ENCODE measurements at places on chromosomes 13 and 19.

DNA sequence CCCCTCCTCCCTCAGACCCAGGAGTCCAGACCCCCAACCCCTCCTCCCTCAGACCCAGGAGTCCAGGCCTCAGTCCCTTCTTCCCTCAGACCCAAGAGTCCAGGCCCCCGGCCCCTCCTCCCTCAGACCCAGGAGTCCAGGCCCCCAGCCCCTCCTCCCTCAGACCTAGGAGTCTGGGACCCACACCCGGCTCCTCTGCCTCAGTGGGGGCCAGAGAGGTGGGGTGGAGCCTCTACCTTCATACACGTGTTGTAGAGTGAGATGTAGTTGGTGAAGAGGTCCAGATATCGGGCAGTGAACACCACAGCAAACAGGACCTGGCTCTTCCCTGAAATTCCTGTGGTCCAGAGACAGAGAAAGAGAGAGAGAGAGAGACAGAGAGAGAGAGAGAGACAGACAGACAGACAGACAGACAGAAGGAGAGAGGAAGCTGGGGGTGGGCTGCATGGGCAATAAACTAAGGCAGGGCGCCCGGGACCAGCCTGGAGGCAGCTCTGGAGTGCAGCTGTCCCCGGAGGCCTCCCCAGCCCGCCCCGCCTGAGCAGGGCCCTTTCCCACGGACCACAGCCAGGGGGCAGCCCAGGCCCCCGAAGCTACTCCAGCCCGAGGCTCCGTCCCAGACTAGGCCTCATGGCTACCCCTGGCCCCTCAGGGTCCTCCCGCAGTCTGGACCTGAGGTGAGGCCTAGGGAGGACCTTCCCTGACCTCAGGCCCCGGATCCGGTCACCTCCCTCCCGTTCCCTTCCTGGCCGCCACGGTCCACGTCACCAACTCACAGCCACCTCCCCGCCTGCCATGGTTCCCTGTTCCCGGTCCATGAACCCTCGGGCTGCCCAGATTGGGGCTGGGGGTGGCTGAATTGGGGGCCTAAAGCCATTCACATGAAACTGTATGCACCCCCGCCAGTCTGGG lies 907 bp downstream of the KDELR1 start:
- DNase-seq: no peak

- no peak for DNase-seq
Observed at GRCh38 chr13:22169473-22169872, 498.6 kb downstream of the FGF9 start.

GRCh38 chr13:50198508-50198907 lies 183.3 kb downstream of the KCNRG start:
- DNase-seq: no peak

DNA sequence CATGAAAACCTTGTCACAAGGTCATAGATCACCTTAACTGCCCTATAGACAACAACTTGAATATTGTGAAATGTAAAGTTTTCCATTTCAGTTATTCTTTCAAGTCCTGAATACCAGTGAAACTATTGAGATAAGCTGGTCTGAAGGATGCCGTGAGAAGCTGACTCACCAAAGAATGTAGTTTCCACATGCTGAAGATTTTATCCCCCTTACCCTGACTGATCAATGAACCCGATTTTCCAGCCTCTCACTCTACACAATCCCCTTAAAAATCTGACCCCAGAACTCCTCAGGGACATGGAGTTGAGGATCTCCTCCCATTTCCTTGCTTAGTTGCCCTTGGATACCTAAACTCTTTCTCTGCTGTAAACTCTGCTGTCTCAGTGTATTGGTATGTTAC lies 67.5 kb downstream of the POSTN start:
- DNase-seq: no peak

- DNase-seq: no peak
Observed at GRCh38 chr19:57242821-57243220, 2.4 kb downstream of the ZNF805 start.

DNA sequence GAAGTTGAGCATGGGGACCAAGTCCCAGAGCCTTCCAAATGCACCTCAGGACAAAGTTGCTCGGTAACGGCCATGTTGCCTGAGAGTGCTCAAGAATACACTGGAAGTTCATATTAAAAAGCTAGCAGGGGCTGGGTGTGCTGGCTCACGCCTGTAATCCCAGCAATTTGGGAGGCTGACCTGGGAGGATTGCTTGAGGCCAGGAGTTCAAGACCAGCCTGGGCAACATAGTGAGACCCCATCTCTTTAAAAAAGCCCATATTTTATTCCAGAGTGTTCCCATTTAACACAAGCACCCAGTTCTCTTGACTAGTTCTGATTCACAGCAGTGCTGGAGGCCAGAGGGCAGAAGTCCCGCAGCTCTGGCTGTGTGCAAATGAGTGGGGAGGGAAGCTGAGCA lies 8.1 kb upstream of the GPI start:
- DNase-seq: no peak

DNA sequence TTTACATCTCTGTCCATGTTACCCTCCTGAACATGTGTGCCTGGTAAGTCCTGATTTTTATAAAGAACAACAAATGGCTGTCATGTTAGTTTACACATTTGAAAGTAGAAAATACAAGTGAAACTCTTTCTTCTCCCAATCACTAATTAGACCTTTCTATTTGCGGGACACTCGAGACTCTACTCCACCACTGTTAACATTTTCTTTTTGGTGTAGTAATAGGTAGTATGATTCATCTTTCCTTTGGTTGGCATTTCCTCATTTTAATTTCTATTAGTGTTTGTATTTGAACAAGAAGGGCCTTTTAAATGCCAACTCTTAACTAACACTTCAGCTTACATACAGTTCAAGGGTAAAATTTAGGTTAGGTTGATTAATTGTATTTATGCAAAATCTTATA lies 371.1 kb downstream of the PCDH9 start:
- DNase-seq: peak; percentile 6

- no peak for DNase-seq
Observed at GRCh38 chr13:83065108-83065507, 817.2 kb downstream of the SLITRK1 start.

DNA sequence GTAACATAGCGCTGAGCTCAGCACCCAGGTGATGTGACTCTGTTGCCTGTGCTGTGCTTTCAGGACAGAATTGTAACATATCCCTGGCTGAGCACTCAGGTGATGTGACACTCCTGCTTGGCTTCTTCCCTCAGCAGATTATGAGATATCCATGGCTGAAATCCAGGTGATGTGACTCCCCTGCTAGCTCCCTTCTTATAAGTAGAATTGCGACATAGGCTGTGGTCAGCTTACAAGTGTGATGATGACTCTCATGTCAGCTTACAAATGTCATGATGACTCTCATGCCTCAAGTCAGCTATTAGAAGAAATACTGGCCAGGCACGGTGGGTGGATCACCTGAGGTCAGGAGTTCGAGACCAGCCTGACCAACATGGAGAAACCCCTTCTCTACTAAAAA lies 14.3 kb upstream of the ZNF429 start:
- no peak for DNase-seq

DNA sequence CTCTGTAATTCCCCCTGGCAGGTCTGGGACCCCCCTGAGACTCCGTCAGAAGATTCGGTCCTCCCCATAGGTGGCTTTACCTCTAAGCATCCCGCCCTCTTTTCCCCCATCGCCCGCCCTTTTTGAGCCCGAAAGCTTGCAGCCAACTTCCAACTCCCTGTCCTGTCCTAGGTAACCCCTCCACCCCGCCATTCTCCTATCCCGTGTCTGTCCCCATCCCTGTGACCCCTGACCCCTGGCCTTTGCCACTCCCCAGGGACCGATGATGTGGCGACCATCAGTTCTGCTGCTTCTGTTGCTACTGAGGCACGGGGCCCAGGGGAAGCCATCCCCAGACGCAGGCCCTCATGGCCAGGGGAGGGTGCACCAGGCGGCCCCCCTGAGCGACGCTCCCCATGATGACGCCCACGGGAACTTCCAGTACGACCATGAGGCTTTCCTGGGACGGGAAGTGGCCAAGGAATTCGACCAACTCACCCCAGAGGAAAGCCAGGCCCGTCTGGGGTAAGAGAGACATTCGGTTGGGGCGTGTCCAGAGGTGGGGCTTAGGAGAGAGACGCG lies 488 bp downstream of the RCN3 start:
- DNase-seq: no peak

- DNase-seq: no peak
Observed at GRCh38 chr13:49635599-49636433, 7.5 kb downstream of the ARL11 start.

GRCh38 chr13:109819874-109820273 lies 33.5 kb upstream of the IRS2 start:
- DNase-seq: no peak

- DNase-seq: no peak
Observed at GRCh38 chr19:31278555-31279435, 70.4 kb downstream of the TSHZ3 start.

DNA sequence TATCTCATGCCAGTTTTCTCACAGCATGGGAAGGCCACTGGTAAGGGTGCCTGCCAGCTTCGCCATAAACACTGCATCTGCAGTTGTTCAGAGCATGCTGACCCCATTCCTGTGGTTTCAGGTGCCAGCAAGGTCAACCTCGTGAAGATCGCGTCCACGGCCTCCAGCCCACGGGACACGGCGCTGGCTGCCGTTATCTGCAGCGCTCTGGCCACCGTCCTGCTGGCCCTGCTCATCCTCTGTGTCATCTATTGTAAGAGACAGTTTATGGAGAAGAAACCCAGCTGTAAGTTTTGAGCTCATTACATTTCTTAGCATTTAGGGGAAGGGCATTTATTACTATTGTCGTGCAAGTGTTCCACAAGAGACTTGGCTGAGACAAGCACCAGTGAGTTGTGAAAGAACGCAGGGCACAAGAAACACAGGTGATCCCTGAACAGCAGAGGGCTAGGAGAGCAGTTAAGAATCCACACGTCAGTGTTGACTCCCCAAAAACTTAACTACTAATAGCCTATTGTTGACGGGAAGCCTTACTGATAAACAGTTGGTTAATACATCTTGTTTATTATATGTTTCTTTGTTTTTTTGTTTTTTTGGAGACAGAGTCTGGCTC lies 88.8 kb downstream of the TNFRSF19 start:
- DNase-seq: no peak

- no peak for DNase-seq
Observed at GRCh38 chr13:31528176-31528575, 211.2 kb upstream of the RXFP2 start.

- no peak for DNase-seq
Observed at GRCh38 chr19:3691372-3691716, 8.9 kb downstream of the PIP5K1C start.

DNA sequence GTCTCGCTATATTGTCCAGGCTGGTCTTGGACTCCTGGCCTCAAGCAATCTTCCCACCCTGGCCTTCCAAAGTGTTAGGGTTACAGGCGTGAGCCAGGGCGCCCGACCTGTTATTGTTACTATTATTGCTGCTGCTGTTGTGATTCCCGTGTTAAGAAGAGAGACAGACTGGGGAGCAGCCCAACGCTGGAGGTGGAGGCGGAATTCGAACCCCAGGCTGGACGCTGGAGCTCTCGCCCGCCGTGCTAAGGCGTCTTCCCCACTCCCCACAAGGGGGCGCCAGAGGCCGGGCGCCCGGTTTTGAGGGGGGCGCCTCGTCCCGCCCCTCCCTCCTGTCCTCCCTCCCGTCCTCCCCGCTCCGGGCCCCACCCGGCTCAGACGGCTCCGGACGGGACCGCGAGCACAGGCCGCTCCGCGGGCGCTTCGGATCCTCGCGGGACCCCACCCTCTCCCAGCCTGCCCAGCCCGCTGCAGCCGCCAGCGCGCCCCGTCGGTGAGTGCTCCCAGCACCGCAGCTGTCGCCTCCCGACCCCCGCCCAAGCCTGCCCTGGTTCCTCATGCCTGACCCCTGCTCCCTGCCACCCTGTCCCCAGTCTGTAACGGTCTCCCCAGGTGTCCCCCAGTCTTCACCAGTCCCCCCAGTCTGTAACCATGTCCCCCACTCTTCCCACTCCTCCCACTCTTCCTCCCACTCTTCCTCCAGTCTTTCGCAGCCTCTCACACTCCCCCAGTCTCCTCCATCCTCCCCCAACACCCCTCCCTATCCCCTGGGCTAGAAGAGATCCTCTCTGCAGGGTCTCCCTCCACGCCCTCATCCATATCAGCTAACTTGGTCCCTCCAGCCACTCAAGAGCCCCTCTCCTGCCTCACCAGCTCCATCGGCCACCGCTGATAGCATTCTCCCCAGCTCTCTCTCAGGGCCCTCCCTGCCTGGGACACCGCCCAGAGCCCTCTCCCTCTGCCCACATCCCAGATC lies at the start of gene EHD2:
EHD2 (plus strand) TSS at position 377 of the 976 bp plus-strand sequence. CDS start 3,191 bp downstream, outside the sequence.
- DNase-seq: peak; percentile 56

DNA sequence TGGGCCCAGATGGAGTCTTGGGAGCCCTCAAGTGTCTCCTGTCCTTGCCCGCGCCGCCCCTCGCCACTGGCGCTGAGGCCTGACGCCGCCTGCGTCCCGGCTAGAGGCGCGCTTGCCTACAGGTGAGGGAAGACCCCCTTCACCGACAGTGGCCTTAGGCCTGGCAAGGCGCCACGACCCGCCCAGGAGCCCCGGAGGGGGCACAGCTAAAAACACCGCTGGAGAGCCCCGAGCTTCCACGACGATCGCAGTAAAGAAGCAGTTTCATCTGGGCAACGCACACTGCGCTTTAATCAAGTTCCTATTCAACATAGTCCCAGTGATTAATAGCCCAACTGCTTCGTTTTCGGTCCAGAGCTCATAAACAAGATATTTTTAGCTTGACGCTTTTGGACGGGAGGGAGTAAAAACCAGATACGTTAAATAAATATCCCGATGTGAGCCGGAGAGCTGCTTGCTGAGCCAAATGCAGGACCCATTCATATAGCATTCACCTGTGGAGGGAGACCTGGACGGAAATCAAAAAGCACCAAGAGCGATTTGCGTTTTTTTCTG lies 1.5 kb upstream of the CEBPA start:
- DNase-seq: no peak

DNA sequence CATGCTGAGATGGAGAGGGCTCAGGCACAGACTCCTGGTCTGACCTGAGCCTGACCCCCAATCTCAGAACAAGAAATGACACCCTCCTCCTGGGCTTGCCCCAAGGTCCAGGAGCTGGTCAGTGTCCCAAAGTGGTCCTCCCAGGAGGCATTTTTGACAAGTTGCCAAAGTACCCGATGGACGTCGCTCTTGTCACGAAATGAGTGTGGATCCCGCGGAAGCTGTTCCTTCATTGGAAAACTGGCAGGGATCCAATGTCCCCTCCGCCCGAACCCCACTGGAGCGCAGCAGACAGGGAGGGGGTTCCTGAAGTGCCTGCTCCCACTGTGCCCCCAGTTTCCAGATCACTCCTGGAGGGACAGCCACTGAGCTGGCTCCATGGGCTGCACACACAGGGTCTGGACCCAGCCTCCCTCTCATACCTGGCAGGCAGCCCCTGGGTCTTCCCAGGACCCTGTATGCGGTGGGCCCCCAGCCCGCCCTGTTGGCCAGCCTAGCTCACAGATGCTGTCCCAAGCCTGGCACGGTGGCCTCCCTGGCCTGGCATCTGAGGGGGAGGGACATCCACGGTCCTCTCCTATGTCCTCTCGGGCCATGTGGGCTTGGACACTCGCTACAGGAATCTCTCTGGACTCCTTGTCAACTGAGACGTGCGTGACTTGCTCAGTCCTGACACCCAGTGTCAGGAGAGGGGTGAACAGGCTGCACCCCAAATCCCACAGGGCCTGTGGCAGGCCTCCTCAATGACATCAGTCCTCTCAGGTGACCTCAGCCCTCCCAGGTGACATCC lies 12.8 kb upstream of the ZNF14 start:
- no peak for DNase-seq

- DNase-seq: no peak
Observed at GRCh38 chr19:46828484-46828883, 22.2 kb downstream of the AP2S1 start.

All from H54 (cell line).